ENCODE measurements at places on chromosomes 4 and X. TPM values are rescaled to one million over a fixed set of nuclear protein-coding genes. Genes with fewer than 3 reads are reported as not detected.

The NXF2 gene
- not detected for total RNA-seq

The CSAG2 gene
- total RNA-seq: not detected

The USP46 gene
- total RNA-seq: 16.5 TPM

The IBSP gene
- total RNA-seq: not detected

GRCh38 chr4:88007304-88008121, at the start of gene PKD2:
TSS of gene PKD2 (plus strand) at chr4:88007635. CDS start at chr4:88007734, 99 bp downstream.
- peaks cover 14% of the 10 kb centered on the region for H3K4me1 ChIP-seq
- no peaks in the 10 kb centered on the region for H3K27me3 ChIP-seq
- peak; percentile 65 for DNase-seq
- H3K36me3 ChIP-seq: no peaks in the 10 kb centered on the region
- no peak within 1 kb of the TSS for H3K27ac ChIP-seq
- H3K4me3 ChIP-seq: peak within 1 kb of the TSS; percentile 64

- H3K36me3 ChIP-seq: no peaks in the 10 kb centered on the region
- H3K27me3 ChIP-seq: no peaks in the 10 kb centered on the region
- no peak overlapping the region for H3K27ac ChIP-seq
- DNase-seq: no peak
- H3K4me3 ChIP-seq: no peak overlapping the region
These were observed 778.4 kb upstream of the AADAT start for GRCh38 chr4:170868170-170868569.

DNA sequence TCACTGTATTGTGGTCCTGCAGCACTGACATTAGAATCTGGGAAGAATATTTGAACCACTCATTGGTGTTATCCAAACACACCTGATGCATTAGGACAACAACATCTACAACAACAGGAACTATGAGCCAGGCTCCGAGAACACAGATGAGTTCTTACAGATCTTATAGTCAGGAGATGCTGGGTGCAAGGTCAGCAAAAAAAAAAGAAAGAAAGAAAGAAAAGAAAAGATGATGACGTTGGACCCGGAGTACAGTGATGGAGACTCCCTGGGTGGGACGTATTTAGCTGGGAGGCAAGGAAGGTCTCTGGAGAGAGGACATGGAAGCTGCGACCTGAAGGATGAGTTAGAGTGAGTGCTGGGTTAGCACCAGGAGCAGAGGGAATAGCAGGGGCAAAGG, 17.8 kb upstream of the MAN2B2 start:
- H3K4me1 ChIP-seq: no peaks in the 10 kb centered on the region
- DNase-seq: no peak
- H3K36me3 ChIP-seq: no peaks in the 10 kb centered on the region
- H3K27me3 ChIP-seq: peaks cover 95% of the 10 kb centered on the region

GRCh38 chrX:9710332-9710731, 55.3 kb downstream of the GPR143 start:
- peaks cover 6% of the 10 kb centered on the region for H3K36me3 ChIP-seq
- H3K27ac ChIP-seq: no peak overlapping the region
- no peaks in the 10 kb centered on the region for H3K27me3 ChIP-seq
- no peaks in the 10 kb centered on the region for H3K4me1 ChIP-seq

GRCh38 chrX:46913667-46914066, 1.4 kb downstream of the JADE3 start:
- peak overlapping the region; percentile 85 for H3K27ac ChIP-seq
- DNase-seq: peak; percentile 25
- H3K4me1 ChIP-seq: peaks cover 5% of the 10 kb centered on the region
- peak overlapping the region; percentile 78 for H3K4me3 ChIP-seq
- no peaks in the 10 kb centered on the region for H3K27me3 ChIP-seq

DNA sequence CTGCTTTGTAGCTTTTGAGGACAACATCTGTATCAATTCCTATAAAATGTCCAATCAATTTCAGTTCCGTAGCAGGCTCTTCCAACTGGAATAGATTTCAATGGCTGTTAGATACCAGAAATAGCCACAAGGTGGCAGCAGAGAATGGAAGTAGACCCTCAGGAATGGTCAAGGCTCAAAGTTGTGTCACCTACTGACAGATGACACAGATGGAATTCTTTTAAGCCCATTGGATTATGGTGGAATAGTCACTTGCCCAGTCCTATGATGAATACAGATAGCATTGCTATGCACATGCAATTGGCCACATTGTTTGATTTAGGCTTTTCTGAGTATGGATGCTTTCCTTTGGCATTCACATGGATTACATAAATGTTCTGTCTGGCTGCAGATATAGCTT, 130.4 kb upstream of the RADX start:
- DNase-seq: peak; percentile 57
- H3K4me3 ChIP-seq: no peak overlapping the region
- no peaks in the 10 kb centered on the region for H3K4me1 ChIP-seq
- no peaks in the 10 kb centered on the region for H3K36me3 ChIP-seq

- no peak for DNase-seq
- H3K4me3 ChIP-seq: no peak overlapping the region
- no peaks in the 10 kb centered on the region for H3K4me1 ChIP-seq
- no peaks in the 10 kb centered on the region for H3K27me3 ChIP-seq
These were observed 36.8 kb downstream of the GPRIN3 start for GRCh38 chr4:89270792-89271191.

GRCh38 chrX:3124031-3124430, 82.8 kb downstream of the ARSF start:
- no peaks in the 10 kb centered on the region for H3K27me3 ChIP-seq
- H3K36me3 ChIP-seq: no peaks in the 10 kb centered on the region
- no peak overlapping the region for H3K27ac ChIP-seq
- no peak overlapping the region for H3K4me3 ChIP-seq
- no peaks in the 10 kb centered on the region for H3K4me1 ChIP-seq

GRCh38 chrX:104469771-104470170, 96.2 kb upstream of the IL1RAPL2 start:
- H3K27me3 ChIP-seq: no peaks in the 10 kb centered on the region
- no peak overlapping the region for H3K27ac ChIP-seq
- DNase-seq: no peak

GRCh38 chr4:5747738-5748375, 36.9 kb downstream of the EVC start:
- H3K27ac ChIP-seq: no peak overlapping the region
- H3K36me3 ChIP-seq: peaks cover 11% of the 10 kb centered on the region
- peaks cover 14% of the 10 kb centered on the region for H3K4me1 ChIP-seq
- H3K27me3 ChIP-seq: no peaks in the 10 kb centered on the region

DNA sequence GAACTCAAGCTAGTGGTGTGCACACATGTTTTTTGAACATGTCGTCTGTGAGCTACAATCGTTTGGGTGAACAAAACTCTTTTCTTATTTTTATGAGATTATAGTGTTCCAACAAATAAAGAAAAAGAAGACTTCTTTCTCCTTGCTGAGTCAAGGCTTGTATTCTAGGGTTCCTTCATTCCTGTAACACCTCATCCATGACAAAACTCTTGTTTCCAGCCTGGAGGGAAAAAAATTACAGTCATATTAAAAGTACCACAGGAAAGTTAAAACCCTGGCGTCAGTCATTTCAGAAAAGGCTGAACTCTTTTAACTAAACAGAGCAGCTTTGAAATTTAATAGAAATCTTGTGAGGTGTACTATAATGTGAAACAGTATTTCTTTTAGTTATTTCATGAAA, 79.2 kb upstream of the BOD1L1 start:
- no peaks in the 10 kb centered on the region for H3K4me1 ChIP-seq
- no peak overlapping the region for H3K4me3 ChIP-seq
- no peak overlapping the region for H3K27ac ChIP-seq
- H3K36me3 ChIP-seq: no peaks in the 10 kb centered on the region
- no peak for DNase-seq

DNA sequence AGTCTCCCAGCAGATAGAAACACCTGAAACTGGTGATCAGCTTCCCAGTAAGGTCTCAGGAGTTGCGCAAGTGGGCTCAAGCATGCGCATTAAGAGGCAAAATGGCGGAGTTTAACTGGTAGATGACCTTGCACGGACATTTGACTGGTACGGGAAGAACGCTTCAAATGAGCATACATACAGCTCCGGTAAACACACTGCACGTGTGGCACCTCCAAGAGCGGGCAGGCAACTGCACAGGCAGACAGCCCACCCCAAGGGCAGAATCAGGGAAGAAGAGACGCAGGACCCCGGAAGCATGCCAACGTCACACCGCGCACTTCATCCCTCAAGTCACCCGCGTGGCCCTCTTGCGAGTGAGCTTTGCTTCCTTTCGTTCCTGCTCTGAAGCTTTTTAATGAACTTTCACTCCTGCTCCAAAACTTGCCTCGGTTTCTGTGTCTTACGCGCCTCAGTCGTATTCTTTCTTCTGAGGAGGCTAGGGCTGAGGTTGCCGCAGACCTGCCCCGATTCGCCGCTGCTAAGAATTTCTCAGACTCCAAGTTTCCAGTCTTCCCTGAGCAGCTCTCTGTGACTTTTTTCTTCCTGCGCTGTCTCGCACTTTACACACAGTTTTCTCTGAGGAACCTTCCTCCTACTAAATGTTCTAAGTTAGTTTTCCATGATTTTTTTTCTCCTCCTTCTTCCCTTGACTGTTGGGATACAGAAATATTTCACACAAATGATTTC, 180.7 kb upstream of the ZFP42 start:
- no peaks in the 10 kb centered on the region for H3K4me1 ChIP-seq
- H3K27ac ChIP-seq: no peak overlapping the region
- H3K4me3 ChIP-seq: no peak overlapping the region
- peaks cover 58% of the 10 kb centered on the region for H3K27me3 ChIP-seq
- no peak for DNase-seq

GRCh38 chr4:5101571-5101970, 50.3 kb downstream of the STK32B start:
- H3K4me3 ChIP-seq: no peak overlapping the region
- H3K36me3 ChIP-seq: no peaks in the 10 kb centered on the region
- DNase-seq: no peak
- no peaks in the 10 kb centered on the region for H3K4me1 ChIP-seq
- H3K27ac ChIP-seq: no peak overlapping the region
